Mammary microvascular endothelial cell (primary cell): ENCODE measurements at places on chromosomes 3 and 15. TPM values are rescaled to one million over a fixed set of nuclear protein-coding genes. Genes with fewer than 3 reads are reported as not detected.

GOLGA8S gene
- 0.07 TPM in 1 of 2 replicates, not detected in the other for total RNA-seq

EPHA3 gene
- 0.07 TPM in 1 of 2 replicates, not detected in the other for total RNA-seq

CFAP100 gene
- not detected in 2 replicates for total RNA-seq

PYGO1 gene
- total RNA-seq: 0.53 and 0.69 TPM in 2 replicates

JAGN1 gene
- total RNA-seq: 46.4 and 59.2 TPM in 2 replicates

PAQR5 gene
- total RNA-seq: 0.47 TPM in 1 of 2 replicates, not detected in the other

PLCD1 gene
- total RNA-seq: 11.5 and 12.6 TPM in 2 replicates
